Stimulated activated CD8-positive, alpha-beta memory T cell treated with anti-CD3 and anti-CD28 coated beads, Interleukin-15, amount 100 ng/mL, for 48 hours (primary cell): ENCODE measurements at places on chromosomes 16 and 17.
A peak's percentile ranks its signal among the peaks of the same experiment; 100 is the strongest.

GRCh38 chr16:16092925-16093627 is 130.2 kb downstream of the ABCC6 start:
- no peak for DNase-seq

DNA sequence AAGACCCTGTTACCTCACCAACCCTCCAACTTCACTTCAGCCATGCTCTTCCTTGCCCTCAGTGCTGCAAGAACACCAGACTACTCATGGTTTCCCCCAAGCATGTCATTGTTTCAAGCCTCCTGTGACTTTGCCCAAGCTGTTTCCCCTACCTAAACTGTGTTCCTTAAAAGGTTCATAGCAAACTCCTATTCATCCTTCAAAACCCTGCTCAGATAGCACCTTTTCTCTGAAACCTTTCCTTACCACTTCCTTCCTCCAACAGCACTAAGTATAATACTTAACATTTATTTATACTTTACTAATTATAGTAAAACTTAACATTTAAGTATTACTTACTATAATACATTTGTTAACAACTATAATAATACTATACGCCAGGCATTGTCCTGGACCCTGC is 136.2 kb downstream of the CCT6B start:
- no peak for DNase-seq

DNA sequence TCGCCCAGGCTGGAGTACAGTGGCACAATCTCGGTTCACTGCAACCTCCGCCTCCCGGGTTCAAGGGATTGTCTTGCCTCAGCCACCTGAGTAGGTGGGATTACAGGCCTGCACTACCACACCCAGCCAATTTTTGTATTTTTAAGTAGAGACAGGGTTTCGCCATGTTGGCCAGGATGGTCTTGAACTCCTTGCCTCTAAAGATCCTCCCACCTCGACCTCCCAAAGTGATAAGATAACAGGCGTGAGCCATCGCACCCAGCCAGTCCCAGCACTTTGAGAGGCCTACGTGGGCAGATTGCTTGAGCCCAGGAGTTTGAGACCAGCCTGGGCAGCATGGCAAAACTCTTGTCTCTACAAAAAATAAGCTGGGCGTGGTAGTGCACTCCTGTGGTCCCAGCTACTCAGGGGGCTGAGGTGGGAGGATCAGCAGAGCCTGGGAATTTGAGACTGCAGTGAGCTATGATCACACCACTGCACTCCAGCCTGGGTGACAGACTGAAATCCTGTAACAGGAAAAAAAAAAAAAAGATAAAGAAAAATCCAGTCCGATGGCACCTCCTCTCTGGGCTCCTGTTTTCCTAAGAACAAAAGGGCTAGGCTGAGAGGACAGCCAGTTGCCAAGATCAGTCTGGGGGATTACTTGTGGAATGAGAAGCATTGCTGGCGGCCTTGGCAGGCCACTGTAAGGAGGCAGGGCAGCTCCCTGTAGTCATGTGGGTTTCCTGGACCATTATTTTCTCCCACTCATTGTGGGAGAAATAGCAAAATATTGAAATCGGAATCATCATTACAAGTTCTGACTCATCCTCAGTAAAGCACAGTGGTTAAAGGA is 3.0 kb upstream of the PIPOX start:
- DNase-seq: no peak

GRCh38 chr17:56440419-56440818 is 153.1 kb upstream of the NOG start:
- no peak for DNase-seq

GRCh38 chr17:5422505-5422904 is 2.5 kb downstream of the RPAIN start:
- no peak for DNase-seq

- DNase-seq: peak; percentile 62
Measured at GRCh38 chr17:77086433-77087010, 54.2 kb upstream of the SEC14L1 start.

DNA sequence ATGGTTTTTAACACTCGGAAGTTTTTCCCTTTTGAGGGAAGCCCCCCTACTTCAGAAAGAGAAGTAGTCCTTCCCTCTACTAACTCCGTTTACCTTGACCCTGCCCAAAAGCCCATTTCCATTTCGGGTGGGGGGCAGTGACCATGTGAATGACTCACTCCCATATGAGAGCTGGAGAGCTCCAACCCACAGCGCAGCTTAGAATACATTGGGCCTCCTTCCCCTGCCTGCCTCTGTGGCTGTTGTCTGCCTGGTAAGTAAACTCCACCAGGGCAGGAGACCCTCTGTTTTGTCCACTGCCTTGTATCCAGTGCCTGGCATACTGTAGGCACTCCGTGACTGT is 985 bp downstream of the SGSM2 start:
- no peak for DNase-seq

DNA sequence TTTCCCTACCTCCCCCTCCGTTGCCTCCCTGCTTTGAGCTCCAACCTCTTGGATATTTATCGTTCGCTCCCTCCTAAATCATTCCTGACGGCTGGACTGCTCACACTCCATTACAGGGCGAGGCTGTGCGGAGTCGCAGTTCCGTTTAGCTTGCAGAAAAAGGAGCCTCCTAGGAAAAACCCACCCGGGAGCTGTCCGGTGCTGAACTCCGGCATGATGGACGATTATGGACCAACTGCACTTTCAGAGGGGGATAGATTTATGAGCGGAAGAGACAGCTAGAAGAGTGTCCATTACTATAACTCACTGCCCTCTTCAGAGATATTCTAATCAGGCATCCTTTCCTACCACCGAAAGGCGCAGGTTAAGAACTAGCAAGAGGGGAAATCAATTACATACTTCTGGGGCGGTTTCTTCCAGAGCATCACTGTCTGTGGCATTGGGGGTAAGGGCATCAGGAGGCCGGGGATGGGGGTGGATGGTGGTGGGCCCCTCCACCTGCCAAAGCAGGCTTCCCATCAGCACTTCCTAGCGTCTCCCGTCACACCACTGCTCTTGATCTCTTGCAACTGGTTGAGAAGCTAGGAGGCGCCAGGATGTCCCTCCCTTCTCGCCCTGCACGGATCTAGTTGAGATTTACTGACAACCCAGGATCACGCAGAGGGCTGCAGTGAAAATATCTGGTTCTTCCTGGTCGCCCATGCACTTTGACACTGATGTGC is 251.2 kb downstream of the ENGASE start:
- no peak for DNase-seq

DNA sequence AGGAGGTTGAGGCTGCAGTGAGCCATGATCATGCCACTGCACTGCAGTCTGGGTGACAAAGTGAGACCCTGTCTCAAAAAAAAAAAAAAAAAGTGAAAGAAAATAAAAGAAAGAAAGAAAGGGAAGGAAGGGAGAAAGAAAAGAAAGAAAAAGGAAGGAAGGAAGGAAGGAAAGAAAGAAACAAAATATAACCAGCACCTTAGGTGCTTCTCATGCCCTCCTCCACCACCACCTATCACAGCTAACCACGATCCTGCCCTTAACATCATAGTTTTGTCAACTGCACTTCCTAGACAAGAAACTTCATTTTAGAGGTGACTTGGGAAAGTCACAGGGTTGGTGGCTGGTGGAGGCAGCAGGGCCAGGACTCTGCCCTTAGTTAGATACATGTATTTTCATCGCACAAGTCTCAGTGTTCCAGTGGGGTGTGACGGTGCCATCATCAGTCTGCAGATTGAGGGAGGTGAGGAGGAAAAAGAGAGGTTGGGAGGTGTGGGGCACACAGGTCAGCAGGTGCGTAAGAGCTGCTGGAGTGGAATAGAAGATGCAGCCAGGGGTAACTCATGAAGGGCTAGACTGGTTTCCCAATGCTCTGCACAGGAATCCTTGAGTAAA is 10.0 kb downstream of the SUPT4H1 start:
- no peak for DNase-seq

DNA sequence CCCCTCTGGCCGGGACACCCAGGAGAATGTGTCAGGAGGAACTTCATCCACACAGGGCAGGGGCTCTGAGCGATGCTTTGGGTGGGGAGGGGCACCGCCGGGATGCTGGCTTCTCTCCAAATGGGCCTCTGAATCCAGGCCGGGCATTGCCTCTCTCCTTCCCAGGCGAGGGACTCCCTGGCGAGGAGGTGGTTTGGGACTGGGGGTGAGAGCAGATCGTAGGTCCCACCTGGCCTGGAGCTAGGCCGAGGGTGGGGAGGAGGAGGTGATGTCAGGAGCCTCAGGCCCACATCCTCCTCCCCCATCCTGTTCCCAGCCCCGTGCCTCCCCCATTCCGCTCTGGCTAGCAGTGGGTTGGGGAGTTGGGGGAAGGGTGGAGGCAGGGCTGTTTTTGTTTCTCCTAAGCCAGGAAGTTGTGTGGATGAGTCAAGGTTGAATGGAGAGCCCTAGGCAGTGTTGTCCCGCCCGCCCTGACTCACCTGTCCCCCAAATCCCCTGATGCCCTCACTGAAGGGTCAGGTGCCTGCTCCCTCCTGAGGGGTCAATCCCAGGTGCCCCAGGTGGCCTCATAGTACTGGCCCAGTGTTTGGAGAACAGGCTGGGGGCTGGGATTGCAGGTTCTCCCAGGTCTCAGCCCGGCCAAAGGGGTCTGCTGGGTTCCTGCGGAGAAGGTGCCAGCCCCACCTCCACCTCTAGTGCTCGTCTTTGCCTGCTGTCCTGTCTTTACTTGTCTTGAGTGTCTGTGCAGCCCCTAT is 2.8 kb downstream of the GRB7 start:
- DNase-seq: no peak

GRCh38 chr16:24800586-24800985 is 45.2 kb upstream of the SLC5A11 start:
- DNase-seq: no peak

DNA sequence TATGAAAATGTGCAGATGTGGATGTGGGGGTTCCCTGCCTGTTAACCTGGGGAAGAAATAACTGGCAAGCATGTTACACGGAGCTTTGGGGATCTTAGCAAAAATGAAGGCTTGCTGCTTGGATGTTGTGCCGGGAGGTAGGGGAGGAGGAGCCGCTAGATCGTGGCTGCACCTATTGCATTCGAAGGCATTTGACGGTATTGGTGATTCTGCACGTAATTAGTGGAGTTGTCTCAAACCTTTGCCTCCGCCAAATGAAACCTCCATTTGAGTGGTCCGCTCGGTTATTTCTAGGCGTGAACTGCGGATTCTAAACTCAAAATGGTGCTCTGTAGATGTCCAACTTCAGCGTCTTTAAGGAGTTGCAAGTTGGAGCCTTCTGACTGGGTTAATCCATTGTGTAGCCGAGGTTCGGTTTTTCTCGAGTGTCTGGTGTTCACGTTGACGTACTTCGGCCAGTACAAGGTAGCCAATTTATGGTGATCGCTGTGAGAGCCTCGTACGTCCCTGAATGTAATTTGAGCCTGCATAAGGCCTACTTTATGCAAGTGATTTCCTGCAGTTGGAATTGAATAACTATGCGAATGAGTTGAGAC is 1.5 kb downstream of the TNRC6C start:
- DNase-seq: no peak

GRCh38 chr17:16484445-16485175 is 7.4 kb downstream of the LRRC75A start:
- DNase-seq: no peak

GRCh38 chr16:80615735-80616134 is 74.9 kb downstream of the DYNLRB2 start:
- DNase-seq: no peak

GRCh38 chr16:29684679-29685078 is 5.7 kb downstream of the QPRT start:
- no peak for DNase-seq

- no peak for DNase-seq
Measured at GRCh38 chr17:2904135-2904534, 107.9 kb downstream of the RAP1GAP2 start.

DNA sequence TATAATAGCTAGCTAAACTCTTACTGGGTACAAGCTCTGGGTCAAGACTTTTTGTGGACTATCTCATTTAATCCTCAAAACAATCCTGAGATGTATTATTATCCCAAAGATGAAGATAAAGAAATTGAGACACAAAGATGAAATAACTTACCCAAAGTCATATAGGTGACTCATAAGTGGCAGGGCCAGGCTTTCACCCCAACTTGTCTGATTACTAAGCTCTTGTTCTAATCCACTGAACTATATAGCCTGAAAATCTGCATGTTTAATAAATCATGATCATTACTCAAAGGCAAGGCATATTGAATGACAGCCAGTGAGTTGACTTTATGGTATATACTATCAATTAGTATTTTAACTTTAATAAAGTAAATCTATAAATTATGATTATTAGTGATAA is 77.4 kb downstream of the SKAP1 start:
- DNase-seq: no peak

DNA sequence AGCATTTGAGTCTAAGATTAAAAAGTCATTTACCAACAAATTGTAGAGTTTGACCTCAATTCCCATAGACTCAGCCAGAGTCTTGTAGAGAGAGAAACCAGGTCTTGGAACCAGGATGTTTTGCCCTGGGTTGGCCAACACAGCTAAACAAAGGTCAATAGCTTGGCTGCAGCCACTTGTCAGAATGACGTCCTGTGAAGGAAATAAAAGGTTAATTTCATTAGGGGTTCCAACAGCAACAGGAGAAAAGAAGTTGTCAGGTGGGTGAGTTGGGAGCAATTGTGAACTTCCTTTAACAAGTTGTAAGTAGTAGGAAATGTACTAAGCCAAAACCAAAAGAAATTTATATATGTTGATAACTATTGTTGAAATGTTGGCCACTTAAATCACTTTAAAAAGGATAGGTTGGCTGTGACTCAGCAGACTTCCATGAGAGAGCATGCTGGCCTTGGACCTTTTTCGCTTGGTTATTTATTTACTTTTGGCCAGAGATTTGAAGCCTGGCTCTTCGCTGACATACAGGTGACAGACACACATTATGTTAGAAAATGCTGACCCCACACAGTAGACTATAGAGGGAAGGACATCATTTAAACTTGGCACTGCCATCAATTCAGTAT is 4.3 kb downstream of the TAT start:
- no peak for DNase-seq

GRCh38 chr16:66740010-66740409 is 11.4 kb downstream of the DYNC1LI2 start:
- no peak for DNase-seq

DNA sequence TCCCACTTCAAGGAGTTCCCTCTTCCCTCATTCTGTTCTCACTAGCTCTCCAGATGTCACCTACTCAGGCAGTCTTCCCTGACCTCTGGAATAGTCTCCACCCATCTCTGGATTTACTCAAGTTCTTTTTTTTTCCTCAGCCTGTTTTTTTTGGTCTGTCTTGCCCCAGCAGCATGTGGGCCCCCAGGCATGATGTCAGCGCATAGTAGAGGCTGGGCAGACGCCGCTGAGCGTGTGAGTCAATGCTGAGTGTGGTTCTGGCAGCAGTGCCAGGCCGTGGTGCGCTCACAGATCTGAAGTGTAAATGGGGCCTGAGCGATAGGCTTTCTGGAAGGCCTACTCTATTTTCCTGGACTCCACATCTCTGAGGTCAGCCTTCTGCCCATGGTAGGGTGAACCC is 2.7 kb upstream of the KCNJ18 start:
- DNase-seq: no peak

DNA sequence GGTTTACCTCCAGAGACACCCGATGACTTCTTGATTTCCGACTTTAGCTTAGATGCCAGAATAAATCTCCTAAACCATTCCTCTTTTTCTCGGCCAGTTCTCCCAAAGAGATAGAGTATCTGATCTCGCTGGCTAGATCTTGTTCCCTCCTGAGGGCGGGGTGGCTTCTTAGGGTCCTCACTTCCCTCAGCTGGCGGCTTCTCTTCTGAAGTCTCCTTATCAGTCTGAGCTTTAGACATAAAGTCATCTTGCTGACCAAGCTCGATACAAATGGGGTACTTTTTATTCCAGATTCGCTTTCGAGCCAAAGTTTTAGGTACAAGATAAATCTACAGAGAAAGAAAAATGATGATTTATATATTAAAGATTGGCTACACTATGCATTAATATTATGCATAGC is 63.6 kb upstream of the ERN1 start:
- DNase-seq: no peak
